Stimulated activated CD4-positive, alpha-beta T cell treated with anti-CD3 and anti-CD28 coated beads, Interleukin-2, amount 100 ng/mL, for 48 hours (primary cell): ENCODE measurements at places on chromosomes 5 and 9.

DNA sequence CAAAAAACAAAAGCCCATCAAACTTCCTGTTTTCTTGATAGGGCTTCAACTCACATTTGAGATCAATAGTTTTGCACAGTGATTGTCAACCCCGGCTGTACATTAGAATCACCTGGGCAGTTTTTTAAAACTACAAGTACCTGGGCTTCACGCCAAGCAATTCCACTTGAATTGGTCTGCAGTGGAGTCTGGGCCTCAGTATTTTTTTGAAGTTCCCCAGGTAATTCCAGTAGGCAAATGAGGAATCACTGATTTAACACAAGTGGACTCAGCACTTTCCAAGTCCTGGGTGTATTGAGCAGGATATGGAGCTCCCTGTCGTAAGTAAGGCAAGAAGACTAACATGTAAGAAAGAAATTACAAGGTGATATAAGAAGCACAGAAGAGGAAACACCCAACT, 14.8 kb upstream of the SMIM15 start:
- DNase-seq, result no peak

DNA sequence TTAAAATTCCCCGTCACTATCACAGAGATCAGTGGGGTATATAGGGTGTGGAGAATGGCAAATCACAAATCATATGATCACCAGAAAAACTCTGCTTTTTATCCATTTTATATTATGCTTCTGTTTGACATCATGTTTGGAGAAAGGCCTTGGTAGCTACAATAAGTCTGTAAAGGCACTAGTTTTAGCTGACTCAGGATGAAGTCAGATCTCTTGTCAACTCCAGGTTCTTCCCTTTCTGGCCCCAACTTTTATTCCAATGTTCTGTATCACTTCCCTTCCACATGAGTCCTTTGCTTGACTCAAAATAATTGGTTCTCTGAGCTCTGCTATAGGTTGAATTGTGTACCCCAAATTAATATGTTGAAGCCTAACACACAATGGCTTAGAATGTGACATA, 484.9 kb downstream of the PTPRD start:
- DNase-seq, result no peak

- no peak for DNase-seq
These were observed 561.8 kb upstream of the DAB2 start for GRCh38 chr5:39986614-39987013.

DNA sequence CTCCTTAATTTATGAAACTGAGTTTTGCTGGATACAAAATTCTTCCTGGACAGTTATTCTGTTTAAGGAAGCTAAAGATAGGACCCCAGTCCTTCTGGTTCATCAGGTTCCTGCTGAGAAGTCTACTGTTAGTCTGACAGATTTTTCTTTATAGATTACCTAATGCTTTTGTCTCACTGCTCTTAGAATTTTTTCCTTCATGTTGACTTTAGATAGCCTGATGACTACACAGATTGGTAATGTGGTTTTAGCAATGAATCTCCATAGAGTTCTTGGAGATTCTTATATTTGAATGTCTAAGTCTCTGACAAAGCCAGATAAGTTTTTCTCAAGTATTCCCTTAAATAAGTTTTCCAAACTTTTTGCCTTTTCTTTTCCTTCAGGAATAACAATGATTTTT, 419.7 kb downstream of the CDH10 start:
- no peak for DNase-seq

DNA sequence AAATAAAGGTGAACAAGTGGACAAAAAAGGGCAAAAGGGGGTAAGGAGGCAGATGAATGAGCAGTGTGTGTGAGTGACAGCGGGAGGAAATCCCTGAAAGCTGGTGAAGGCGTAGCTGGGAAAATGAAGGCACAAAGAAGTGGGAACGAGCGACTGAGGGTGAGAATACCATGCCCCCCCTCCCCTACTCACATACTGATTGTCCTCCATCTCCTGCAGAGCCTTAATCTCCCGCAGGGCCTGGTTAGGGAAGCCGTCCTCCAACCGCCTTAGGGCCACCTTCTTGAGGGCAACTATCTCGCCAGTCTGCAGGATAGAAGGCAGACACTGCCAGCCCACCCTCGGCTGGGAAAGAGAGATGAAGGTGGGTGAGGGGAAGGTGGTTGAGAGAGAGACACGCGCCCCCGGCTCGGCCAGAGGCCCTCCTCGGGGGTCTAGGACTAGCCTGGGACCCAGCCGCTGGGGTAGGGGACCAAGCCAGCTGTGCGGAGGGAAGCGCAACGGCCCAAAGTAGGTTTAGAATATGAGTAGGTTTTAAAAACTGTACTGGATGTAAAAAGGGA, 522 bp downstream of the CDK20 start:
- DNase-seq, result no peak
